Myocyte (in vitro differentiated cells): ENCODE measurements at places on chromosomes 3 and 15. TPM values are rescaled to one million over a fixed set of nuclear protein-coding genes. Genes with fewer than 3 reads are reported as not detected.

The USP19 gene
- 66.1 and 74.5 TPM in 2 replicates for total RNA-seq

DNA sequence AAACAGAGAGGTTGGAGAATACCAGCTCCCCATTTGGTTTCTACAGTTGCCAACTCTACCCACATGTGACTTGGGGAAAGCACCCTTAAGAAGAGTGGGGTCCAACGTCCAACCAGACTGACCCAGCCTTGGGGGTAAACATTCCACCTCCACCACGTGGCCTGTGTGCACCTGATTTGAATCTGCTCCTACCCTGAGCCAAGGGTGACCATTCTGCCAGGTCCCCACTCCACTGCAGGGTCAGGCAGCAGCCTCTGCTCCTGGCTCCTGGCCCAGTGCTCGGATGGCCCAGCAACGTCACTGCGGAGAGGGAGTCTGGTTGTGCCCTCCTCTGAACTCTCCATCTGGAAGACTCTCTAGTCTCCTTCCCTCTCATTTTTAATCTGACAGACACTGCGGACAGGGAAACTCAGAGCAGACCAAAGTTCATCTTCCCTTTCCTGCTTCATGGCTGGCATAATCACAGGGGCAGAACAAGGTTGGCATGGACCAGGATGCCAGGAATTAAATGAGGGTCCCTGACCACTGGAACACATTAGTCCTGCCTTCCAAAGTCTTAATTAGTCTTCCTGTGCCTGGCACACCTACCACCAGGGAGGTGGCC lies 29.4 kb downstream of the FHIT start:
- DNase-seq: no peak

GRCh38 chr3:4222574-4223175 lies 80.5 kb upstream of the SETMAR start:
- no peak for DNase-seq

The NANOGP8 gene
- total RNA-seq: 0.91 TPM in 1 of 2 replicates, not detected in the other

DNA sequence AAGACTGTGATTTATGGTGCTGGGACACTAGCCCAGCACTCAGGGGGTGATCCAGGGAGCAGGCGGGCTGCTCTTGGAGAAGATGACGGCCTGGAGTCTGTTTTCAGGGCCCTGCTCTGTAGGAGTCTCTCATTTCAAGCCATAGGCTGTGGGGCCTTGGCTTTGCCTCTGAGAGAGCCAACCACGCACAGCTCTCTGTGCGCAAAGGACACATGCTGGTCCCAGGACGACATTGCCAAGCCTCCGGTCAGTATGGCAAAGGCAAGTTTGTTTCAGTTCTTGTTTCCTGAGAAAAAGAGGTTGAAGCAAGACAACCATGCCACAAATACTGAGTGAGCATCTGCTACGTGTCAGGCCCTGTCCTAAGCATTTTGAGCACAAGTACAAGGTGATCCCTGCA lies 197.1 kb downstream of the EPHB1 start:
- DNase-seq: no peak

DNA sequence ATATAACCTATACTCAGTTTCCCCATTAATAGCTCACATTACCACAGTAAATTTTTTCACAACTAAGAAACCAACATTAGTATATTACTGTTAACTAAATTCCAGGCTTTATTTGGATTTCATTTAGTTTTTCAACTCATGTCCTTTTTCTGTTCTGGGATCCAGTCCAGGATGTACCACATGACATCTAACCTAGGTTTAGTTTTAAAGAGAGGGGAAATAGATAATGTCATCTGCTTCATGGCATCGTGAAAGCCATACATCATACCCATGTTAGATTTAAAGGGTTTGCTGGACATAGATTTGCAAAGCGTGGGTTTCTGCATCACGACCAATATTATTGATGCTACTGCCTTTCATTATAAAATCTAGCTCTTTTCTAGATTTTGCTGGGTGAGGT lies 33.2 kb upstream of the RPP14 start:
- DNase-seq: peak; percentile 9

- no peak for DNase-seq
Observed at GRCh38 chr3:149227591-149228268, 6.1 kb upstream of the CP start.
